NCI-H1694 treated with DMSO at 0.1 percent for 48 hours (cell line): ENCODE measurements at places on chromosomes 4 and X.
A peak's percentile ranks its signal among the peaks of the same experiment; 100 is the strongest.

DNA sequence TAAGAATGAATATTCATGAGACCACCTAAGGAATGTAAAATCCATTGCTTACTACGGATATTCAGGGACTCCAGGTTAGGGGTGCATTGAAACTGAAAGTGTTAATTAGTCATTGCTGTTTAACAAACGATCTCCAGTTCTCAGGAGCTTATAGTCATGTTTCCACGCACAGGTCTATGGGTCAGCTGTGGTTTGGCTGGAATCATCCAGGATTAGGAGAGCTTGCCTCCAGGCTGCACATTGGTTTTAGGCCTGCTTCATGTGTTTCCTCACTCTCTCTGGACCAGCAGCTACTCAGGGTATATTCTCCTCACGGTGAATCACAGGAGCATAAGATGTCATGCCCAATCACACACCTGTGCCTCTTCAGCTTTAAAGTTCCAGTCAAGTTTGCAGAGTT is 98.9 kb downstream of the ATXN3L start:
- no peak for DNase-seq

DNA sequence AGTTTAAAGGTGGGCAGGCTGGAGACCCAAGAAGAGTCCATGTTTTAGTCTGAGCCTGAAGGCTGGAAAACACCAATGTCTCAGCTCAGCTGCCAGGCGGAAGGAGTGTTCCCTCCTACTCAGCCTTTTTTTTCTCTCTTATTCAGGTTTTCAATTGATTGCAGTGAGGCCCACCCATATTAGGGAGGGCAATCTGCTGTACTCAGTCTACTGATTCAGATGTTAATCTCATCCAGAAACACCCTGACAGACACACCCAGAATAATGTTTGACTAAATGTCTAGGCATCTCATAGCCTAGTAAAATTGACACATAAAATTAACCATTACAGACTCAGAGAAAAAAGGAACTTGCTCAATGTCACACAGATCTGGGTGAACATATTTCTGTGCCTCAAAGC is 347.1 kb downstream of the GBA3 start:
- no peak for DNase-seq

- DNase-seq = no peak
Observed at GRCh38 chrX:40021647-40022046, 76.1 kb downstream of the BCOR start.

GRCh38 chrX:70456256-70456655 is 11.6 kb downstream of the DLG3 start:
- DNase-seq = no peak

DNA sequence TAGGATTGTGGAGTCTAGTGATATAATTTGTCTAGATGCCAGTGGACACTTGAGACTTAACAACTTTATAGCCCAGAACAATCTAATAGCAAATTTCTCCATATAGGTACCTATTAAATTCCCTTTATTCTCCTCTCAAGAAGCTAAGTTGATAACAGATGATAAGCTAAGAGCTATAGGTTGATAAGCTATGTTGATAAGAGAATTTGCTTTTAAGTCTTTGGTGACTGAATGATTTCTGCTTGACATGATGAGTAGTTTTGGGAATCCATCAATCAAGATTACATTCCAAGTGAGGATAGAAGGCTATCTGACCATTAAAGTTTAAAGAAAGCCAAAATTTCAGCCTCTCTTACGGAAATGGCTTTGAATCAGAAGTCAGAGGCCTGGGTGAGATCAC is 131.6 kb downstream of the EMCN start:
- DNase-seq = no peak

GRCh38 chr4:5526080-5526846 is 182.1 kb downstream of the EVC2 start:
- DNase-seq = no peak

- no peak for DNase-seq
Observed at GRCh38 chr4:103012551-103012950, 7.0 kb downstream of the SLC9B1 start.

- DNase-seq = no peak
Observed at GRCh38 chrX:48468247-48468671, 1.8 kb downstream of the SLC38A5 start.

- DNase-seq = no peak
Observed at GRCh38 chrX:51158231-51158630, 174.4 kb upstream of the NUDT10 start.

DNA sequence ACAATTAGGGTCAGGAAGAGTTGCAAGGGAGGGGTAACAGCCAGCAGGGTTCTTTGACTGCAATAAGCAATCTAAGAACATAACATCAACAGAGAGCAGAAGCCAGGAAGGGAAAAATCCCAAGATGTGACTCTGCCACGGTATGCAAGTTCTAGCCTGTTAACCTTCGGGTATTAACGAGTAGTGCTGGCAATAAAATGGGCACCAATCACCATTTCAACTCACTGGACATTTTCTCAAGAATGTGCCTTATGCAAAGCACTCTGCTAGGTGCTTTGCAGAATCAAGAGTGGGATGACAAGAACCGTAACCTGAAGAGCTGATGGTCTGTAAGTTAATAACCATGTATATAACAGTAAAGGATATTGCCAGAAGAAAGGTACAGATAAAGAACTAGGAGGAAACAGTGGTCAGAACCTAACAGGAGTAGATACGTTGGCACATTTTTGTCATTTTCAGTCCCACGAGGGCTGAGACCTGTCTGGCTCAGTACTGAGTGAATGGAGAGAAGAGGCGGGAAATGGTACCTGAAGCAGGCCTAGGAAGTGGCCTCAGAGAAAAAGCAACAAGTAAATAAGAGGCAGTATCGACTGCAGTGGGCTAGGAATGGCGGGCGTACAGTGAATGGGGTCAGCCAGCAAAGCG is 2.7 kb downstream of the ELOVL6 start:
- peak; percentile 10 for DNase-seq

DNA sequence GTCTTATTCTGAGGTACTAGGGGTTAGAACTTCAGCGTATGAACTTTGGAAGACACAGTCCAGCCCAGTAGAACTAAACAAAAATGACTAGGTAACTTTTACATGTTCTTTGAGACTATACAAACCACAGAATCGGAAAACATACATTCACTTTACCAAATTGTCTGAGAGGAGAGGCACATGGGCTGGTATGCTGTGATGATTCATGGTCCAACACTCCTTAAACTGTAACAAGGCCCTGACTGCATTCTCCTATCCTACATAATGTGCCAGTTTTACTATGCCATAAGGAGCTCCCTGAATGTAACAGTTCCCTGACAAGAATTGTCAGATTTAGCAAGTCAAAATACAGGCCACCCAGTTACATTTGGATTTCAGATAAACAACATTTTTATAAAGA is 640.0 kb downstream of the RAB28 start:
- no peak for DNase-seq

GRCh38 chrX:120251471-120252011 is 929 bp downstream of the ZBTB33 start:
- peak; percentile 22 for DNase-seq

DNA sequence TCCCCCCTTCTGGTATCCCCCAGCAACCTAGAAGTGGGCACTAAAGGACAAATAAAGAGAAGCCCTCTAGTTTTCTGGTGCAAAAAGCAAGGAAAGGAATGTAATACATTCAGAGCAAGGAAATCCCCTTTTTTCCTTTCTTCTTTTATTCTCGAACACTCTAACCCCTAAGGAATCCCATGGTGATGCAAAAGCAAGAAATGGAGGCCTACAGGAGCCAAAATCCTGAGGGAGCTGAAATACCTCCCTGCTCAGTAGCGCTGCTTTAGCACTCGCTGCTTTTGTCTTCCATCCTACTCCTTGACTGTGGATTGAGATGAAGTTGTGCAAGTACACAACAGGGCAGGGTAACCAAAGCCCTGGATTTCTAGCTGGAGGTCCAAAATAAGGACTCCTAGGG is 251.0 kb downstream of the PRDM5 start:
- DNase-seq = no peak

DNA sequence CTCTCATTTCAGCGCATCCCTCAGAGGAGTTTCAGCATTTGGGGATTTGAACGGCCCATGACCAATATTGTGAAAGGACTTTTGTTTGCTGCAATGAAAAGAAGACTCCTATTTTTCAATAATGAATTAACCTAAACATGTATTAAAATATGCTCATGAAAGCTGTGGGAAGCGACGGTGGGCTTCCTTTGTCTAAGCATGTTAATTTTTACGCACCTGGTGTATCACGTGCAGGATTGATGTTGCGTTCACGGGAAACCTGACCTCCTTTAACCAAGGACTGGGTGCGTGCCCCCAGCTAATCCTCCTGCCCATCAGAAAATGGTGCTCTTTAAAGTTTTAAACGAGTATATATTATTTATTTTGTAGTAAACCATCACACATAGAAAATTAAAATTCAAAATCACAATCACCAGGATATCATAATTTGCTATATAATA is 590 bp upstream of the CCDC110 start:
- no peak for DNase-seq

DNA sequence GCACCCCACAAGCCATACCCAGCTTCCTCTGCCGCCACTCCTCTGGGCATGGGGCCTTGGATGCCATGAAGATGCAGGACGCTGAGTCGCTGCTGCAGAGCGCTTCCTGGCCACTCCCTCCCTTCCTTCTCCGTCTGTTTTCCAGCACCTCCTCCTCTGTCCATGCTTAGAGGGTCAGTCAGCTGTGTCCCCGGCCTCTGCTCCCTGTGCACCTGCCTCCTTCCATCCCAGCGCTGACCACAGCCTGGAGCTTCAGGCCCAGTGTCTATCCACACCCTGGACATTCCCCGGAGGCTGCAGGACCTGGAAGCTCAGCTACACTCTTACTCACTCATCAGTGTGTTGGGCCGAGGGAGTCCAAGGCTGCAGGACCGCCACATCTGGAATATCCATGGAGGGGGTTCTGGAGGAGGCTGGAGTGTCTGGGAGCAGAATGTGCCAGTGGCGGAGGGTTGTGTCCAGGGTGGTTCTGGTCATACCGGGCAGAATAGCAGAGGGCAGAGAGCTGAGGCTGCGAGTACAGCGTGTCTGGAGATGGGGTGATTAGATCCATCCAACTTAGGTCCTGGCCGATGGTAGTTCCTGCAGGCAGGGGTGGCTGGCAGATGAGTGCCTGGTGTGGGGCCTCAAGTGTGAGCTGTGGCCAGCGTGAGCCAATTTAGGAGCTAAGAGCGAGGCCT is 58.6 kb upstream of the ADRA2C start:
- no peak for DNase-seq

GRCh38 chr4:187666697-187667494 is 328.7 kb upstream of the ZFP42 start:
- no peak for DNase-seq

GRCh38 chr4:3283916-3284315 is 8.9 kb upstream of the RGS12 start:
- peak; percentile 69 for DNase-seq

DNA sequence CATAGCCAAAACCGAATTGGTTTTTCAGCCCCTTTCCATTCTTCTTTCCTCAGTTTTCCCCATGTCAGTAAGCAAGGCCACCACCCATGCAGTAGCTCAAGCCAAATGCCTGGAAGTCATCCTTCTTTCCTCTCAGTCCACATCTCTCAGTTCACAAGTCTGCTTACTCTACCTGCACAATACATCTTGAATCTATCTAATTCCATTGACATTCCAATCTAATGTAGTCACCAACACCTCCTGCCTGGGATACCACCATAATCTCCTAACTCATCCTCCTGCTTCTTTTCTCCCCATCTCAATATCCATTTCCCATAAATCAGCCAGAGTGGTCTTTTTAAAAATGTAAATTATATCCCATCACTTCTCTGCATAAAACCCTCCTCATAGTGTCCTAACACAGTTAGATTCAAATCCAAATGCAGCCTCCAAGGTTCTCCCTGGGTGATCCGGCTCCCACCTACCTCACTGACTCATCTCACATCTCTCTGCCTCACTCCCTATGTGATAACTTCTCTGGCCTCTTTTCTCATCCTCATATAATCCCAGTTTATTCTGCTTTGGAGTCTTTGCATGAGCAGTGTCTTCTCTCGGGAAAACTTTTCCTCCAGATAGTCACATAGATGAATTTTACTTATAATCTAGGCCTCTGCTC is 26.9 kb downstream of the KCNIP4 start:
- DNase-seq = no peak

DNA sequence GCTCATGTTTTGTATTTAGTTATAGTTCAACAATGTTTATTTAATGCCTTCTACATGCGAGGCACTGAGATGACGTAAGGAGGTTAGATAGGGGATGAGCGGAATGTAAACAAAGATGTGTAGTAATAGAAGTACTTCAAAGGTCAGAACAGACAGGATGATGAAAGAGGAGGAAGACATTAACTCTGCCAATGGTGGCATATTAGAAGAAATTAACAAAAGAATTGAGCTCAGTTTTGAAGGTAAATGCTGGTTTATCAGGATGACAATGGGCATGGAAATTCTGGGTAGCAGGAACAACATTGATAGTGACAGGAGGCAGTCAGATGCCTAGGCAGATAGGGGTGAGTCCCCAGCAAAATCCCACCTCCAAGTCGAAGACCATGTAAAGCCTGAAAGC is 62.3 kb upstream of the PGRMC2 start:
- DNase-seq = no peak

- DNase-seq = no peak
Observed at GRCh38 chrX:63350465-63350877, 661 bp downstream of the SPIN4 start.

- DNase-seq = no peak
Observed at GRCh38 chrX:47584714-47585113, 2.5 kb downstream of the TIMP1 start.

GRCh38 chr4:100872811-100873210 is 355.0 kb upstream of the EMCN start:
- no peak for DNase-seq

DNA sequence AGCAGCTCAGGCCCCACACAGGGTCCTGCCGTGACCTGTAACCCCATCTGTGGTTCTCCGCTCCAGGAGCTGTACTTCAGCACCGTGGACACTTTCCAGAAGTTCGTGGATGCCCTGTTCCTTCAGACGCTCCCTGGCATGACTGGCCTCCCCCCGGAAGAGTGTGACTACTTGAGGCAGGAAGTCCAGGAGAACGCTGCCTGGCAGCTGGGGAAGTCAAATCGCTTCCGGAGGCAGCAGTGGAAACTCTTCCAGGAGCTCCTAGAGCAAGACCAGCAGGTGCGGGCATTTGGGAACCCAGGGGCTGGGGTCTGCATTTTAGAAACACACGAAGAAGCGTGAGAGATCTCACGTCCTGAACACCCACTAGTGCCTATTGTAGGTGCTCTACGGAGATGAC is 72.5 kb downstream of the EVC start:
- DNase-seq = no peak

GRCh38 chrX:2395261-2395992 is 105.3 kb downstream of the DHRSX start:
- DNase-seq = no peak

DNA sequence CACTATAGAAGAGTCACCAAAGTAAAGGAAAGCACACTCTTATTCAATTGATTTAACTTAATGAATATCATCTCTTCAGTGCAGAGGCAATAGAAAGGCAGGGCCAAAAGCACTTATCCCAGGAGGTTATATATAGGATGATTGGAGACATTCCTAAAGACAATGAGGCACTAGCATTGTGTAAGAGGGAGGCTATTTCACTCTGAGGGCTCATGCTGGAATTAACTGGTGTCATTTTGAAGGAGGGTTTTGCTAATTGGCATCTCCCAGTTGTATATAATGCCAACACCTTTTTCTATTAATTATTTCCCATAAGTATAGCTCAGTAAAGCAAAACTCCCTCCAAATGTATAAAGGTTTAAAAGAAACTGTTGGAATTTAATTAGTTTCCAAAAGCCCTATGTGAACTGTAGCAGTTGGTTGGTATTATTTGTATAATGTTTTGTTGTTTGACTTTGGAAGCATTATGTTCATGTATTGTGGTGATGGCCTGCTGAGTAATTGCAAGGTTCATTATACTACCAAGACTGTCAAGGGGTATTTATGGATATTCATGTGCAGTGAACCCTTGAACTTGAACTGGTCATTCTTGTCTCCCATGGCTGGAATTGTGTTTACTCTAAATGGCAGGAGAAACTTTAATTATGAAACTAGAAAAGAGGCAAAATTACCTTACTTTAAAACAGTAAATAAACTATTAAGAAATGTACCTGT is 270.3 kb downstream of the BMPR1B start:
- DNase-seq = no peak
